ENCODE measurements at places on chromosomes 11 and 22.

DNA sequence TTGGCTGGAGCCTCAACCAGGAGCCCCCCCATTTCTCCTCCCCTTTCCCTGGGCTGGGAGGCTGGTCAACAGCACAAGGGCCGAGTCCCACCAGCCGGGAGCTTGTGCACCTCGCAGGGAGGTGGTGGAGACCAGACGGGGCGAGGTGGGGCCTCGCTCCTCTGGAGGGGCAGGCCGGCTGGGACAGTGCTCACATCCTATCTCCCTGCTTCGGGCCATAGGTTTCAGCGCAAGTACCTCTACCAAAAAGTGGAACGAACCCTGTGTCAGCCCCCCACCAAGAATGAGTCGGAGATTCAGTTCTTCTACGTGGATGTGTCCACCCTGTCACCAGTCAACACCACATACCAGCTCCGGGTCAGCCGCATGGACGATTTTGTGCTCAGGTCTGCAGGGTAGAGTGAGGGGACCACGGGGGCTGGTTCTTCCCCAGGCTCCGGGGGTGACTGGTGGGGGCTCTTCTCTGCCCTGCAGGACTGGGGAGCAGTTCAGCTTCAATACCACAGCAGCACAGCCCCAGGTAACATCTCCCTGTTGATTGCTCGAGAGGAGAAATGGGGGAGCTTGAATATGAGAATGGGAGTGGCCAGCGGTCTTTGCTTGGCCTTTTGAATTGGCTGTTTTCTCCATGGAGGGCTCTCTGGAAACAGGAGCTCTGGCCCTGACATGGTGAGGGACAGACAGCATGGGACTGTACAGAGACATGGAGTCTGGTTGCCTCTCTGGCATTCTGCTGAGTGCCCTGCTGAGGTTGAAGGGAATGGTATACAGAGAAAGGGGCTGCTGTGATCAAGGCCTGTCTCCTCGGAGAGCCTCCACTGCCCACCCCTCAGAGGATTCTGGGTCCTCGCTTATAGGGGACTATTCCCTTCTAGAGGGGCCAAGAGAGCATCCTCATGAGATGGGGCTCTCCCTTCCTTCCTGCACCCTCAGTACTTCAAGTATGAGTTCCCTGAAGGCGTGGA lies 3.3 kb downstream of the SIDT2 start:
- no peak for DNase-seq

DNA sequence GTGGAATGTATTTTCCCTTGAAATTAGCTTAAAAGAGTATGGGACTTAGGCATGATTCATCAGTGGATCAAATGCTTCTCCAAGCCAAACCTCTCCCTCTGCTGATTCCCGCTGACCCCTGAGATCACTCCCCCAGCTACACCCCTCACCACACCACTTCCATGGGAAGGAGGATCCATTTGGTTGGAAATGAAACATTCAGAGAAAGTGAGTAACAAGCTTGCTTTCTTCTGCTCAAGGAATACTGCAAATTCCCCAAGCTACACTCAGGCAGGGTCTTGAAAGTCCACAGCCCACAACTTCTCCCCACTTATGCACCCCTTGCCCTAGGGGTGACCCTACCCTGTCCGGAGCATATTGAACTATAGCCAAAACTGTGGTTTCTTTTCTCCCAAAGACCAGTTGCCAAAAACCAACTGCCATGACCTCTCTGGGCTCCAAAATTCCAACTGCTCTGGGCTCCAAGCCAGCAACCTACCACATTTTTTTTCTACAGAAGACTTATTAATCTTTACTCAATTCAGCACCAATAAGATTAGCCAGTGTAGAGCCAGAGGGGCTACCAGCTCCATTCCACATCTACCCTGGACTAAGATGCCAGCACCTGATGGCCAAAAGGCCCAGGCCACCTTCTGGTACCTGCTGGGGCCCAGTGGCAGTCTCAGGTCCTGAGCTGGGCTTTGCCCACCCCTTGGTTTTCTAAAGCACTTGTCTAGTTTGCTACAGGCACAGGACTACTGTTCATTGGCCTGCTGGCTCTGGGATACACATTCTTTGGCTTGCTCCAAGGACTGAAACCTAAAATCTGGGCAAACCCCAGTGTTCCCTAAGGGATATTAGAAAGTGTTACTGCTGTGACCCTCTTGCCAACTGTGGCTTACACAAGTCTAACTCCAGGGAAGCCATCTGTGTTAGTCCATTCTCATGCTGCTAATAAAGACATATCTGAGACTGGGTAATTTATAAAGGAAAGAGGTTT lies 101.1 kb downstream of the MICAL3 start:
- no peak for DNase-seq

DNA sequence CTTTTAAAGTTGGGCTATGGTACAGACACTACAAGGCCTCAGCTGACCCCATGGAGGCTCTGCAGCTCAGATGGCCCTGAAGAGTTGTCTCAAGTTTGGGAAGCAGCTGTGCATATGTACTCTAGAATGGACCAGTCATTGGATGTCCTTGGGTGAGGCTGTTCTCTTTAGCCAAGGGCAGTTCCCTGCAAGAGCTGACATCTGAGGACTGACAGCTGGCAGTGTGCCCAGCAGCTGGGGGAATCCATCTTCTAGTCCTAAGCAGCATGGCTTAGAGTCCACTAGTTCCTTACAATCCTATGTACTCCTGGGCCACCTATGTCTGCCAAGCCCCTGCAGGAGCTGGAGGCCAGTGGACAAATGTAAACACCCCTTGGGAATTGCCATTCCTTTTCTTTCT lies 76.5 kb downstream of the C11orf91 start:
- no peak for DNase-seq

- DNase-seq = no peak
These were observed 38.1 kb upstream of the OPCML start for GRCh38 chr11:133570376-133570775.

DNA sequence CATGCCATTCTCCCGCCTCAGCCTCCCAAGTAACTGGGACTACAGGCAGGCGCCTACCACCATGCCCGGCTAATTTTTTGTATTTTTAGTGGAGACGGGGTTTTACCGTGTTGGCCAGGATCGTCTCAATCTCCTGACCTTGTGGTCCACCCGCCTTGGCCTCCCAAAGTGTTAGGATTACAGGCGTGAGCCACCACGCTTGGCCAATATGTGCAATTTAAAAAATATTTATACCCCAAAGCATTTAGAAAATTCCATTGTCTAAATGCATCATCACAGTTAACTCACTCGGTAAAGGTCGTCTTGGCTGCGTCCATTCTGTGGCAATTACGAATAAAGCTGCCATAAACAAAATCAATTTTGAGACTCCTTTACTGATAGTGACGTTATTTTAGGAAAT lies 36.2 kb downstream of the EP300 start:
- DNase-seq = no peak

DNA sequence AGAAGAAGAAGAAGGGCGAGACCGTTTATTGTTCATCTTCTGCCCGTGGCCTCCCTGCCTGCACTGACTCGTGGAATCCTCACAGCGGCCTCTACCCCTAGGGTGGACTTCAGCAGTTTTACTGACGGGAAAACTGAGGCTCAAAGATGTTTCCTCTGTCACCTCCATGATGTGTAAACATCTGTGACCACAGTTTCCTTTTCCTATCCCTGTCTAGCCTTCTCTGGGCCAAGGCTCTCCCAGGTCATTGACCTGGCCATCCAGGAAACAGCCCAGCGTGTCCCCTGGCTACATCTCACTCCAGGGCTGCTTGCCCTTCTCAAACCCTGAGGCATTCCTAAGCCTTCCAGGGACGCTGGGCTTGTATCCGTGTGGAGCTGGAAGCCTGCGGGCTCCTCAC lies 49.0 kb upstream of the GCAT start:
- no peak for DNase-seq

GRCh38 chr11:117817368-117818040 lies 7.0 kb downstream of the FXYD2 start:
- DNase-seq = peak; percentile 59

DNA sequence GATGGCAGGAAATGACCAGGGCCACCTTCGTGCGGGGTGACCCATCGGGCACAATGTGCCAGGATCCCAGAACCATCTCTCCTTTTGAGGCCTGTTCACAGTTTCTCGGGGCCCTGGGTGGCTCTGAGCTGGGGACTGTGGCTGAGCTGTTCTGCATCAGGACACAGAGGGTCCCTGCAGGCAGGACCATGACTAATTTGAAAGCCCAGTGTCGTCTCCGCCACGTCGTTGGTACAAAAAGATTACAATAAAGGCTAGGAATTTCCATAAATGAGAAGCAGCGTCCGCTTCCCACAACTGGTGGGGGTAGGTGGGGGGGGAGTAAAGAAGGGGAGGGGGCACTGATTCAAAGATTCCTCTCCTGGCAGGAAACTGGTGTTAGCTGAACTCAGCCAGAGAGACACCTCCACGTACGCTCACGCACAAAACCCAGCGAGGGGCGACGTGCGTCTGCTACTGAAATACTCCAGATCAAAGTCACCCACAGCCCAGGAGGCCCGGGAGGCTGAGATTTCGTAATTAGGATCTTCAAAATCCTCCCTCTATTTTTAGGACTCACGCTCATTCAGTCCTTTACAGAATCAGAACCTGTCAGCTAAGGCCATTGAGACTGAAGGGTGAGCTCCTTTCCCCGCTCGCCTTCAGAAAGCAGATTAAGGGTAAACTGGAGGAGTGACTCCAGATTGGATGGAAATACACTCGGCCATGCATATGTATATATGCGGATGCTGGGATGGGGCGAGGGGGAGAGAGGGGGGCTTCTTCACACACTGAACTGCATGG lies 11.0 kb downstream of the MN1 start:
- DNase-seq = no peak

- no peak for DNase-seq
These were observed 6.0 kb downstream of the CBX7 start for GRCh38 chr22:39146256-39147101.

GRCh38 chr22:50486561-50487289 lies at the start of gene MIOX:
MIOX (plus strand) TSS chr22:50486859; CDS start chr22:50486898, 39 bp downstream.
- DNase-seq = no peak

DNA sequence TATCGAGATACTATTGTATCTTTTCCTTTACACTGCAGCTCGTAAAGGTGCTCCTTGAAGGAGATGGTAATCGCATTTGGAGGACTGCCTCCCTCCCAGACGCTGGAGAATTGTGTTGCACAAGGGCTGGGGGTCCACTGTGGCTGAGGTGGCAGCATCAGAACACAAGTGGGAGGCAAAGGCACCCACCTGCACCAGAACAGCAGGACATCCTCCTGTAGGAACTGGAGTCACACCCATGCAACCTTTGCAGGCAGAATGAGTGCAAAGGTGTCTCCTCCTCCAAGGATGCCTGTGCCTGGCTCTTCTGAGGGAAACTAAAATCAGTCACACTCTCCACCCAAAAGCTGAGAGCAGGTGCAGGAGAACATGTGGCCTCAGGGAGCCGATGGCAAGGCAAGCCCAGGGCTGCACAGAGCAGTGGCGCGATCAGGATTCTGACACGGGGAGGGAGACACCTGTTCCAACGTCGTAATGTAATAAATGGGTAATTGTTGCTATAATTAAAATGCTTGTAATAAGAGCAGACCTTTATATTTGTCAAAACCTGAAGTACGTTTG lies 1501.4 kb downstream of the TBC1D22A start:
- DNase-seq = no peak

GRCh38 chr22:19639610-19640135 lies 74.6 kb upstream of the SEPTIN5 start:
- no peak for DNase-seq

- no peak for DNase-seq
These were observed 894.6 kb downstream of the FAM181B start for GRCh38 chr11:81839016-81839415.

DNA sequence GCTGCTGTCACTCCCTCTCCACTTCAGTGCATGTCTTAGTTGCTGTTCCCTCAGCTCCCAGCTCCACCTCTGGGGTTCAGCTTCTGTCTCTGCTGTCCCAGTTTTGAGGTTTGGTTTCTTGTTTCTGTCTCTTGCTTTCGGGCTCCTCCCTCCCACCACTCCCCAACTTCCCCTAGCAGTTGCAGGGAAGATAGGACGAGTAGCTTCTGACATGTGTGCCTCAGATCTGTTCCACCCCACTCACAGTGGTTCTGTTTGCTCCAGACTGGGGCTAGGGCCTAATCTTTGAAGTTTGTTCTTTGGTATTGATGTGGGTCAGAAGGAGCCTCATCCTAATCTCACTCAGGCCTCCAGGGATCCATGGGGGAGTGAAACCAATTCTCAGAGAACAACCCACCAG lies 2.6 kb upstream of the RRM1 start:
- DNase-seq = no peak

DNA sequence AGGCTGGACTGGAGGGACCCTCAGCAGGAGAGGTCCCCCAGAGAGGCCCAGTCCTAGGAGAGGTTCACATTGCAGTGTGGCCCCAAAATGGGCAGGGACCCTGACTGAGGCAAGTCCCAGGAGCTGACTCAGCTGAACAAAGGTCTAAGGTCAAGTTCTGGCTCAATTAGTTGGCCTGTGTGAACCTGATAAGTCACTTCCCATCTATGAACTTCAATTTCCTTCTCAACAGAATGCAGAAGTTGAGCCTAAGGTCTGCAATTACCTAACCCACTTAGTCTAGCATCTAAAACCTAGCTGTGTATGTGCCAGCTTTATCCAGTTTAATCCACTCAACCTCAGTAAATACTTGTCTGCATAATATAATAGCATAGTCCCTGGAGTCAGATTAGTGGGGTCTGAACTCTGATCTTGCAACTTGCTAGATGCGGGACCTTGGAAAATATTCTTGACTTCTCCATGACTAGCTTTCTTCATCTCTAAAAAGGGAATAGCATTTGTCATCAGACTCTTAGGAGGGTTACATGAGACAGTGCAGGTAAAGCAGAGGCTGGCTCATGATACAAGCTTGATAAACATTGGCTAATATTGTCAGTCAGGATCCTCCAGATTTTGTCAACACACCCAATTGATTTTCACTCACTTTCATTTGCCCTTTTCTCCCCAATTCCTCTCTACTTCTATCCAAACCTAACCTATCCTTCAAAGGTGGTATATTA lies 465.5 kb downstream of the INSC start:
- no peak for DNase-seq

DNA sequence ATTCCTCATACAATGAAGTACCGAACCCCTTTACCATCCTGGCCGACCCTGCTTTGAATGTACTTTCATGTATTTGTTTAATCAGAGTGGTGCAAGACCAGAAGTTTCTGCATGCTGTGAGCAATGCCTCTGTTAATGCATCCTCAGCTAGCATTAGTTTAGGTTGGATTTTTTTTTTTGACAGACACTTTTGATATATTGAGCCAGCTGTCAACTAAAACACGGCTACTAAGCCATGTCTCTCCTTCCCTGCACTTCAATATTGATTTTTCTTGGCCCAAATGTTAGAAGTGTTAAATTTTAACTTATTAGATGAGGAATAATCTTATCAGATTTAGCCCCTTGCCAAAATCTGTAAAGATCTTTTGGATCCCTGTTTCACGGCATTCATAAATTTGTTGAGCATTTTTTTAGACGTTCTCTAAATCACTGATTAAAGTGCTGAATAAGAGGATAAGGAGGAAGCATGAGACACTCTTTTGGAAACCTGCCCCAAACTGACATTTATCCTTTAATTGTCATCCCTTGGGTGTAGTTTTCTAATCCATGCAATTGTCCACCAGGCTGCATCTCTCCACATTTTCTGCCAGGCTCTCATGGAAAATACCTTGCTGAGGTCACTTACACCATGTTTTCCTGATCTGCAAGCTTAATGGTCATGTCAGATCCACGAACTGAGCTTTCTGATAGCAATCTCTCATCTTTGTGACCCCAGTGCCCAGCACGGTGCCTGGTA lies 130.7 kb downstream of the FEZ1 start:
- DNase-seq = no peak

- DNase-seq = peak; percentile 74
These were observed 112.7 kb downstream of the VPREB1 start for GRCh38 chr22:22357024-22357883.

GRCh38 chr22:27073601-27074425 lies 416.4 kb downstream of the MIAT start:
- no peak for DNase-seq

Data from NCI-H510A (cell line).